ENCODE measurements at places on chromosomes 5 and 9.

DNA sequence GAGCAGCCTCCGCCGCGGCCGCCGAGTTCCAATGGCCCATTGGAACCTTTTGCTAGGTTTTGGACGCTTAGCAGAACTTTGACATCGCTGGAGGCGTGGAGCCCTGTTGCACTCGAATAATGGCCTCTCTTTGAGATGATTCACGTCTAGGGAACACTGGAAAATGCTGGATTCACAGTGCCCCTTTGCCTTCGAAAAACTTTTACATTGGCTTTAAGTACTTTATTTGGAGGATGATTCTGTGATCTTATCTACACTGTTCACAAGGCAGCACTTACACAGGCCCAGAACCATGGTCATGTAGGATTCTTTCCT lies 536 bp upstream of the PPIC start:
- DNase-seq, result no peak

DNA sequence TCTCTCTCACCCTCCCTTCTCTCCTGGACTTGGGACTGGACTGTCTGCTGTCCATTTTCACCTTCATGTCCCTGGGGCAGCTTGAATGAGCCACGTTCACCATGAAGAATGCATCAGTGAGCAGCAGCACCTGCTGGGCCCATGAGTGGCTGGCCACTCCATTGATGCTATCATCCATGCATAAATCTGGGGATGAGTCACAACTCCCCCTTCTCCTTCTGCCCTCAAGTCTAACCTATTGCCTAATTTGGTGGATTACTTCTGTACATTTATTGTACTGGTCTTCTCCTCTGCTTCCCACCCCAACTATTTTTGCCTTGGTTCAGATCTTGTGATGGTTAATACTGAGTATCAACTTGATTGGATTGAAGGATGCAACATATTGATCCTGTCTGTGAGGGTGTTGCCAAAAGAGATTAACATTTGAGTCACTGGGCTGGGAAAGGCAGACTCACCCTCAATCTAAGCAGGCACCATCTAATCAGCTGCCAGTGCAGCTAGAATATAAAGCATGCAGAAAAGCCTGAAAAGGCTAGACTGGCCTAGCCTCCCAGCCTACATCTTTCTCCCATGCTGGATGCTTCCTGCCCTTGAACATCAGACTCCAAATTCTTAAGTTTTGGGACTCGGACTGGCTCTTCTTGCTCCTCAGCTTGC lies 46.7 kb downstream of the GDNF start:
- no peak for DNase-seq

GRCh38 chr5:180067986-180068385 lies 3.6 kb downstream of the RNF130 start:
- DNase-seq, result no peak

- DNase-seq, result no peak
Observed at GRCh38 chr5:60545551-60545950, 154.4 kb downstream of the DEPDC1B start.

- DNase-seq, result no peak
Observed at GRCh38 chr9:135976531-135976930, 15.4 kb upstream of the UBAC1 start.

DNA sequence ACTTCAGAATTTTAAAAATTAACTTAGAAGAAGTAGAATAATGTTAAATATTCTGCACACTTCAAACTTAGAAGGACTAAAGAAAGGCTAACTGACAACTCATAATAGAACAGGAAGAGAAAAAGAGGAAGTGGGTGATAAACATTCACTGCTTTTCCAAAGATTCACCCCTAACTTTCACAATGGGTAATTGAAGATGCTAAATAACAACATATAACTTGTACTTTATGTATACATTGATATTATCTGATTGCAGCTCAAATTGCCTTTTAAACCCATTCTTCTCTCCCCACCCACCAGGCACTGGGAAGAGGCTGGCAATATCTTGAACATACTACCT lies 376.6 kb downstream of the EFNA5 start:
- DNase-seq, result peak; percentile 59

- DNase-seq, result no peak
Observed at GRCh38 chr9:87277346-87277745, 220.3 kb upstream of the DAPK1 start.

- DNase-seq, result no peak
Observed at GRCh38 chr5:166772770-166773169, 1518.7 kb upstream of the WWC1 start.

GRCh38 chr9:107284636-107285035 lies 1.6 kb downstream of the RAD23B start:
- no peak for DNase-seq

- DNase-seq, result peak; percentile 81
Observed at GRCh38 chr5:103139264-103139865, 19.3 kb downstream of the PPIP5K2 start.

All from KBM-7 (cell line).